ENCODE measurements at places on chromosomes 12 and 14.
A peak's percentile ranks its signal among the peaks of the same experiment; 100 is the strongest.

- no peak for DNase-seq
Measured at GRCh38 chr12:40769846-40770245, 77.6 kb downstream of the CNTN1 start.

- DNase-seq: no peak
Measured at GRCh38 chr14:95662376-95663186, 23.6 kb upstream of the TCL1B start.

DNA sequence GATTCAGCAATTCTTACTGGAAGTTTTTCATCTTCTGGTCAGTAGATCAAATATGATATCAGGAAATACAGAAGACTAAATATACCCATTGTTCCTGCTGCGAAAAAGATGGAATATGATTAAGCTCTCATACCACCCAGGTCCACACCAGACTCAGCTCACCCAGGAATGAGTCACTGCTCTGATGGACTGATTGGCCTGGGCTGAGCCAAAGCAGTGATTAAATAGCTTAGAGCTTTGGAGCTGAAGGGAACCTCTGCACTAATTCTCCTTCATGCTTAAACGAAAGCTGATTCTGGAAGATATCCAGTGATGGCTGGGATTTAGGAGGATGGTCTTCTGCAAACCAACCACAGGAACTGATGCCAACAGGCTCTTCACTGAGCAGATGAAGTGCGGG, 62.0 kb upstream of the SYT1 start:
- DNase-seq: no peak

GRCh38 chr12:21324551-21324950, 10.2 kb downstream of the SLCO1A2 start:
- DNase-seq: no peak

DNA sequence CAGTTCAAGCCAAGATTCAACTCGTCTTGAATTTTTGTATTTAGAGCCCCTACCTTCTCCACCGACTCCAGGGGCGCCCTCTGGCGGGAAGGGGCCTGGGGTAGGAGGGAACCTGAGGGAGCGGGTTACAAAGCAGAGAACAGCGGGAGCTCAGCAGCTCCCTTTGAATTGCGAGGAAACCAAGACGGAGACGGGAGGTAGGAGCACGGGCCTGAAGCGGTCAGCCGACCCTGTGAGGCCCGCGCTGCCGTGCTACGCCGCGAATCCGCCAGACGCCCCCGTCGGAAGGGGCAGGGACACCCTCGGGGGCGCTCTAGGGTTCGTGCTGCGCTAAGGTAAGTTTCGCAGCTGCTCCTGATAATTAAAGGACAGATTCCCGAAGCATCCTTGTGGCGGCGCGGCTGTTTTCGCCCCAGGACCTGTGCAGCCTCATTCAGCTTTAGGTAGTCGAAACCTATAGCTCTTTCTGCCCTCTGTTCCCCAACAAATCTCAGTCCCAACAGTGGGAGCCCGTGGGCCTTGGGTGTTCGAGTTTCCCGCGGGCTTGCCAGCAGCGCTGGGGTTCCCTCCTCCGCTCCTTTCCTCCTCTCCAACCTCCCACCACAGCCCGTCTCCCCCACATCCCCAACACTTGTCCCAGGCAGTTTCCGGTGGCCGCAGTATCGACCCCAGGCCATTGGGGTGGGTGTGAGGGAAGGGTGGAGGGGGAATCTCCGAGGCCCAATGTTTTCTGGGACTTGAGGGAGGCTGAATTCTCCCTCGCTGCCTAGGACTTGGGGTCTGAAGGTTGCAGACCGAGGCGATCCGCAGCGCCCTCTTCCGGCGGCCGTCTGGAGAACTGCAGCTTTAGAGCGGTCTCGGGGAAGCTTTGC, 5.1 kb upstream of the NKX2-1 start:
- no peak for DNase-seq

DNA sequence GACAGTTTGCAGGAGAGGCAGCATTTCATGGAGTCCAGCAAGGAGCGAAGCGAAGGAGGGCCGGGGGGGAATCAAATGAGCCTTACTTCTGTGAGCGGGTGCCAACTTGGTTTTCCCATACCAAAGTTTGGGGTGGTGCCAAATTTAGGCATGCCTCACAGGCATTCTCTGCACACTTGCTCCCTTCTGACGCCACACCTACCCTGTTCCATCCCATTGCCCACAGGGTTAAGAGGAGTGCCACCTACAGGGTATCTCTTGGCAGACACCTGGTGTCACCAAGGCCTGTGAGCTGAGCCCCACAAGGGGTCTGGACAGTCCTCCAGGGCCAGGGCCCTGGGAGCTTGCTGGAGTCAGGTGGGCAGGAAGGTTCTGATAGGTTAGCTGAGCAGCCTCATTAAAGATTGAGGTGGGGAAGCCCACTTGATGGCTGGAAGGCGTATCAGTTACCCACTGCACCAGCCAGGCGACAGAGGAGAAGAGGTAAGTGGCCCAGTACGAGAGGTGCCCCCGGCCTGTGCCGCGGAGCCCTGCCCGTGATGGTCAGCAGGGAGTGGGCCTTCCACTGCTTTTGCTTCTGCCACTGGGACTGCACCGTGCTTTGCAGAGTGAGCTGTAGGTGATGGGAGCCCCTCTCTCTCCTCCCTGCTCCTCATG, 45.2 kb downstream of the DEGS2 start:
- DNase-seq: no peak

DNA sequence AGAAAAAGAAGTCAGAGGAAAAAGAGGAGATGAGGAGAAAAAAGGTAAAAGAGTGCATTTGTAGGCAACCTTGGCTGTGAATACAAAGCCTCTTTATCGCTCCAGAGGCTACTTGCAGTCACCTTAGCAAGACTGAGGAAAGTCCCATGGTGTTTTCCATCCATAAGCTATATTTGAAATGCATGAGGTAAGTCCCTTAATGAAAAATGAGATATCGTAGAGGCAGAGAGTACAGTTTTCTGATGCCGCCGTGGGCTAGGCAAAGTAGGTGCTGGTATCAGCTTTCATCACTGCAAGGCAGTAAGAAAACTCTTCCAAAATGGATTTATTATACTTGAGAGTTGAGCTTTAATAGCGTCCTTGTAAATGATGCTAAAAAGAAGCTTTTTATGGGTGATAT, 186.8 kb downstream of the ASCL1 start:
- no peak for DNase-seq

DNA sequence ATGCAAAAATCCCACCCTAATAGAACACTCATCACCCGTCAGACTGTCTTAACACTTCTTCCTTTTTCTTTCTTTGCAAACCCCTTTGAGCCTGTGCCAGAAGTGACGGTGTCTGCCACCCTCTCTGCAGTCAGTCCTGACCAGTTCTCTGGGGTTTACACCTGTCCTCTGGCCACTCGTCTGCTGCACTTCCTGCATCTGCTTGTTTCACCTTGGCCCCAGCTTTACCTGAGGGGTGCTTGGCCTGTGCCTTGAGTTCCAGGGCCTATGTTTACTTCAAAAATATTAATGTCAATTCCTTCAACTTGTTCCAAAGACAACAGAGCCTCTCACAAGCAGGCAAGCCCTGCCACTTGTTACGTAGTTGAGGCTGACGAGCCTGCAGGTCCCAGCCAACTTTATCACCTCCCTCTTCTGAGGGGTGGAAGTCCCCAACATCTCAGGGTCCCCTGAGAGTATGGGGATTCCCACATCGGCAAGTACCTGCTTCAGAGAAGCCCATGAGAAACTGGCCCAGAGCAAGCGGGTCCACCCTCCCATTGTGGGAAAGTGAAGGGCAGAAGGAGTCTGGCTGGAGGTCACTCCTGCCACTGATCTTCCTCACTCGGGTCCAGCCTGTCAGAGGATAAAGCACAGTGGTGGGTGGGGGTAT, 205.4 kb downstream of the DAD1 start:
- no peak for DNase-seq

DNA sequence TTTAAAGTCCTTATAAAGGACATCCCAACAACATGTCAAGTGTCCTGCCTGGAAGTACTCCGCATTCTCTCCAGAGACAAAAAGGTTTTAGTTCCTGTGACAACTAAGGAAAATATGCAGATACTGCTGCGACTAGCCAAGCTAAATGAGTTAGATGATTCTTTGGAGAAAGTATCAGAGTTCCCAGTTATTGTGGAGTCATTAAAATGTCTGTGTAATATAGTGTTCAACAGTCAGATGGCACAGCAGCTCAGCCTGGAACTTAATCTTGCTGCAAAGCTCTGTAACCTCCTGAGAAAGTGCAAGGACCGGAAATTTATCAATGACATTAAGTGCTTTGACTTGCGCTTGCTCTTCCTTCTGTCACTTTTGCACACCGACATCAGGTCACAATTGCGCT, 40.2 kb downstream of the RIC8B start:
- DNase-seq: no peak

- no peak for DNase-seq
Measured at GRCh38 chr12:125100551-125101434, 35.6 kb downstream of the AACS start.

DNA sequence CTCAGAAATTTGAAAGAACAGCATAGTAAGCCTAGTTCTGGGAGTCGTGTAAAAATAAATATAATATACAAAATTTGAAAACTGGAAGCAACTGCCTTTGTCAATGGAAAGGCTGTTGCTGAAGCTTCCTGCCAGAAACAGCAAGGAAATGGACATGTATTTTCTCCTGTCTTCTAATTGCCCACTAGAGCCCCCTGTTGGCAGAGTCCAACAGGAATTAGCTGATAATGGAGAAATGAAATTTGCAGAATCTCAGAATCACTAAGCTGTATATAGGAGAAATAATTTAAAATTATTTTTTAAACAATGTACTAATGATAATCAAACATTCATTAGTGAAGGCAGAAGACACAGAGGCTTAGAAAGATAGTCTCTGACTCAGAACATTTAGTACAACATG, 414.8 kb downstream of the SLC6A15 start:
- no peak for DNase-seq

DNA sequence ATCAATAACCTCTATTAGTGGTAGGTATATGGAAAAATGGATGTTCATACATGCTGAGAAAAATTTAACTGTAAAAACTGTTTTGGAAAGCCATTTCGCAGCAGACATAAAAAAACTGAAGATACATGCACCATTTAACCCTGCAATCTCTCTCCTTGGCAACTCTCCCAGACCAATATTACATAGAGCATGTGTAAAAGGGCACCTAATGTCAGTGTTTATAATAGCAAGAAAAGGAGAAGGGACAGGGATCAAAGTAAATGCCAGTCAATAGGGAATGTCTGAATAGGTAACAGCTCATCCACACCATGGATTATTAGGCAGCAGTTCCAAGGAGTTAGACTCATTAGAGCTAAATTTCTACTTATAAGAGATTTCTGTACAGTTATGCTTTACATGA, 77.2 kb downstream of the BTG1 start:
- no peak for DNase-seq

DNA sequence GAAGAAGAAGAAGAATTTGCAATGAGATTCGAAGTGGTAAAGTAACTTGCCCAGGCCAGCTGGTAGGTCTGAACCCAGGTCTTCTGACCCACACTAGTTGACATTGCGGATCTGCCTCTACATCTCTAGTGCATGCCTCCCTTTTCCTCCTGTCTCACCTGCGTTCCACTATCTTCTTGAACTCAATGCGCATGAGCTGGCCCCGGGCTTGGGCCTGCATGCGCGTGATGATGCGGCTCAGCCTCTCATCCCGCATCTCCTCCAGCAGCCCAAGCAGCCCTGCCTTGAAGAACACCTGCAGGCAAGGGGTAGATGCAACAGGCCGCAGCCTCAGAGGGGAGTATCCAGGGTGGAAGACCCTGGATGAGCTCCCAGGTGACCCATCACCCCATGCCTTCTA, 11.9 kb downstream of the MYH6 start:
- DNase-seq: no peak

- no peak for DNase-seq
Measured at GRCh38 chr14:58501214-58501816, 73.8 kb downstream of the KIAA0586 start.

- DNase-seq: no peak
Measured at GRCh38 chr14:42929806-42930480, 1323.3 kb downstream of the LRFN5 start.

GRCh38 chr12:92719674-92720073, 16.9 kb downstream of the PLEKHG7 start:
- DNase-seq: no peak

DNA sequence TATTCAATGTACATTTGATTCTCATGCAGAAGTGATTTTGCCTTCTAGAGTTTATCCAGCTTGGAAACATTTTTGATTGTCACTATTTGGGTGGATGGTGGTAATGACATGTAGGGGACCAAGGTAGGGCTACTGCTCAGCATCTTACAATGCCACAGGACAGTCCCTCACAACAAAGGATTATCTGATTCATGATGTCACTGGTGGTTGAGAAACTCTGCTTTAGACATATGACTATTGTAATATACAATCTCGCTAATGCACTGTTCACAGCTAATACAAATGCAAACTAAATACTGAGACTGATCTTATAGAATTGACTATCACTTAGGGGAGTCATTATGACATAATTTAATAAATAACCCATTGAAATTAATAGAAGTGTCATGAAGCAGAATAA, 60.4 kb upstream of the BTG1 start:
- DNase-seq: no peak

DNA sequence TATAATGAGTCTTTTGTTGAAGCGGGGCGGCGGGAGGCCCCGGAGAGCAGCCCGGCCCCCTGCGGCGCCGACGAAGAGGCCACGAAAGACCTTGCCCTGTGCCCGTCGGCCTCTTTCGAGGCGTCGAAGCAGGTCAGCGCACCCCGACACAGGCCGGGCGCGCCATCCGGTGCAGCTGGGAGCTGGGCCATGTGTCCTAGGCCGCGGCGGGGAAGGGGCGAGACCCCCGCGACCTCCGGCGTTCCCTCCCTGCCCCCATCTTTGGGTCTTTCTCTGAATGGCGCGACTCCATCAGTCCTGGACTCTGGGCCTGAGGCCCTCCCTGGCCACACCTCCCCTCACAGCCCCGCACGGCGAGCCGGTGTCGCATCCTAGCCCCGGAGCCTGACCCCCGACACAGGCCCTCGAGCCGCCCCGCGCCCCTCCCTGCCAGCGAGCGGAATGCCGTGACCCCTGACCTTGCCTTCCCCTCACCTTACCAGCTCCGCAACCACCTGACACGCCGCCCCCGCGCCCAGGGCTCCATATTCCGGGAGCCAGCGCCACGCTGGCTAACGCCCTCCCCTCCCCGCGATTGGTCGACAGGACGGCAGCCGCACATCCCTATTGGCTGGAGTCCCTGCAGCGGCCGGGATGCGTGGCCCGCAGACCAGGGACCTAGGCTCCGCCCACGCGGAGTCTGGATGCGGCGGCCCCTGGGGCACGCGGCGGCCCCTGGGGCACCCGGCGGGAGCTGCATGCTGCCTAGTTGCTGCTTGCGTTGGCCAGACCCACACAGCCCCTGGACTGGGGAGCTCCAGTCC, at the start of gene SLC11A2:
SLC11A2 (minus strand) TSS at position 549 of the 803 bp plus-strand sequence. CDS start 15,656 bp downstream, outside the sequence.
- peak; percentile 85 for DNase-seq

Measured in activated CD4-positive, alpha-beta T cell treated with anti-CD3 and anti-CD28 coated beads for 1 hour (primary cell).